Osteocyte (in vitro differentiated cells): ENCODE measurements at places on chromosomes 5 and 9.

DNA sequence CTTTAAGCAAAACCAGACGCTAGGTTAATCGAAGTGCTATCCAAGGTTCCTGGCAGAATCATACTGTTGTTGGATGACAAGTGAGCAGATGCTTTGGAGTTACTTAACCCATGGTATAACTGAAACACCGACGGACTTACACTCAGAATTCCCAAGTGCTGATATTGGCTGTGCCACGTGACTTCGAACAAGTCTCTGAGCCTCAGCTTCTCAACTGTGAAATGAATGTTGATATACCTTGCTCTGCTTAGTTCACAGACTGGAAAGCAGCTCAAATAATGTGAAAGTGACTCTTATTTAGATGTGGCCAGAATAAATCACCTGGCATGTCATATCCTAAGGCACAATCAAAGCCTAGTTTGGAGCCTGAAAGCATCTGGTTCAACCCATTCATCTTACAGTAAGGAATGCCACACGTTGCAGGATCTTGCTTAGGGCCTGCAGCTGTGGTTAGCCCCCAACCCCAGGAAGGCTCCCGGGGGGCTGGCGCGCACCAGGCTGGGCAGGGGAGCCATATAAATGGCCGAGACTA lies 759 bp downstream of the GEMIN5 start:
- DNase-seq = no peak

DNA sequence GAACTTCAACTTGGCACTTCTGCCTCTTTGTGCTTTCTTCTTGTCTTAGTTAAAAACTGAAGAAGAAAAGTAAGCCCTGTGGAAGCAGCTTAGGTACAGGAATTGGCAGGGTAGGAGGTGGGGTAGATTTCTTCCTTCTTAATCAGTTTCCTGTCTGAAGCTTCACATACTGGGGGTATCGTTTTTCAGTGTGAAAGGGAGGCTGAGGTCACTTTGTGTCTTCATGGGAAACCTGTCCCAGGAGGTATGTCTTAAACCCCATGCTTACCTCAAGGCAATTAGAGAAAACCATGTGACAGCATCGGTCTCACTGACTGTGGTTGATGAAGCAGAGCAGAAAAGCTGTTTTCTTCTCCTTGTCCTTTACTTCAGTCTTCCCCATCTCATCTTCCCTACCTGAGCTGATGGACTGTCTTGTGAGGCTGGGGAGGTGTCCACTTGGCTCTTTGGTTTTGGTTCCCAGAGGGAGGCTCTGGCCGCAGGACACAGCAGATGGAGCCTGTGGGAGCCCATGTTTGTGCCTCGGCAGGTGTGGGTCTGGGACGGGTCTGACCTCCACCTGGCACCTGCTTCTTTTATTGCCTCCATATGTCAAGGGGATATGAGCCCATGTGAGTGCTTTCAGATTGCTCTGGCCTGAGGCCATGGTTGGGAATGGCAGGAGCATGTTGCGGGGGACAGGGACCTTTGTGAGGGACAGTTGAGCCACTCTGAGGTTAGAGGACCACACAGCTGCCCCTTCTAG lies 47.0 kb downstream of the SH3GL2 start:
- no peak for DNase-seq

DNA sequence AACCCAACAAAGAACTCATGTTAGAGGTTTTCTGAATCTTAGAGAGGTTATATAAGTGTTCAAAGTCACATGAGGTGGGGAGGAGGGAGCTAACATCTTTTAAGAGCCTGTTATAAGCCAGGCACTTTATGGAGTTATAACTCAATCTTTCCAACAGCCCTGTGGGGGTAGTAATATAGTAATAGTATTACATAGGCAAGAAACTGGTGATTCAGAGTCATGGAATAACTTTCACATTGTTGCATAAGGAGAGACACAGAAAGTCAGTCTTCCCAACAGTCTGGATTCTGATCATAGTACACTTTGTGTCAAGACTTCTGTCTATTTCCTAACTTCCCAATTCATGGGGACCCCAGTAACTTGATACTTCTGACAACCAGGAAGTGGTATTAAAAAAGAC lies 89.2 kb downstream of the ACER2 start:
- DNase-seq = no peak

GRCh38 chr9:111516061-111516465 lies 8.9 kb upstream of the ZNF483 start:
- no peak for DNase-seq

DNA sequence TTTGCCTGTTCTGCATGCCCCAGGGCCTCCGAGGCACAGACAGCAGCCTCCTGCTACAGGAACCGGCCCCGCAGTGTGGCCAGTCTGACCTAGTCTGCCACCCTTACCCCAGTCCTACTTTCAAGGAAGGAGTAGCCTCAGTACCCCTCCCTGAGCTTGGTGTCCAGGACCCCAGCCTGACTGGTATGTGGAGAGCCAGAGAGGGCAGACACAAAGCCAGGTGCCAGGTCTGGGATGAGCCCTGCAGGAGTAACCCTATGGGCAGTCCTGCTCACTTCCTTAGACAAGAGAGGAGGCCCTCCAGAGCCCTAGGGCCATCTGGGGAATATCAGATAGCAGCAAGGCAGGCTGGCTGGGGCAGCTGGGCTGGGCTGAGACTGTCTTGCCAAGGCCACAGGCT lies 67.8 kb downstream of the NRG2 start:
- DNase-seq = peak; percentile 75
